ENCODE measurements at places on chromosomes 2 and 18. TPM values are rescaled to one million over a fixed set of nuclear protein-coding genes. Genes with fewer than 3 reads are reported as not detected.

DNA sequence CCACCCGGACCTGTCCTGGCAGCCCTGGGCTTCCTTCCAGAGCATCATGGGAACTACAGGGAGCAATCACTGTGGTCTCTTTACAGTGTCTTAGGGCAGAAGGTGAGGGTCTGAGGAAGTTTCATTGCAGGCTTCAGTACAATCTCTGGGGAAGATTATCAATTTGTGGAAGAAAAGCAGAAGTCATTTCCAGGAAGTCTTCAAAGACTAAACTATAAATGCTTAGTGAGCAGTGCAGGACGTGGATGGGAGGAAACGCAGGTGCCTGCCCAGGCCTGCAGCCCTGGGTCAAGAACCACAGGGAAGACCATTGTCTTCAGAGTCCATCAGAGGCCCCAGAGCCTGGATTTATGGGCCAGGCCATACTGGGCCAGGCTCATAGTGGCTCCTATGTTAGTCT is 54.3 kb downstream of the INO80C start:
- peaks cover 3% of the 10 kb centered on the region for H3K27me3 ChIP-seq
- H3K4me3 ChIP-seq: no peak overlapping the region
- no peak overlapping the region for H3K27ac ChIP-seq
- H3K36me3 ChIP-seq: no peaks in the 10 kb centered on the region

DNA sequence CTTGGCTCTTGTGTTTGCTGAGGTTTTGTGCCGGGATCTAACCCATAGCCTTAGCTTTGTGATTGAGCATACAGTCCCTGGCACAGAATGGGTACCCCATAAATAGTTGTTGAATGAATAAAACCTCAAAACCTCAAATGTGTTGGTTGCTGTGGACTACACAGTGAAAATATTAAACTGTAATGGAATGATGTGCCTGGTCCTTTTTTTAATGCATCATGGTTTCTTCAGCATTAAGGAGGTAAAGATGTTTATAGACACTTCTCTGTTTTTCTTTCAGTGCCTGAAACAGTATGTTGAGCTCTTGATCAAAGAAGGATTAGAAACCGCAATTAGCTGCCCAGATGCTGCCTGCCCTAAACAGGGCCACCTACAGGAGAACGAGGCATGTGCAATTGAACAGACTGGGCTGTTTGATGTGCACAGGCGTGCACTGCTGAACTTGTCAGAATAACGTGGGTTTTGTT is 97.0 kb downstream of the RNF144A start:
- peaks cover 4% of the 10 kb centered on the region for H3K36me3 ChIP-seq
- no peaks in the 10 kb centered on the region for H3K27me3 ChIP-seq
- H3K27ac ChIP-seq: peak overlapping the region; percentile 12

DNA sequence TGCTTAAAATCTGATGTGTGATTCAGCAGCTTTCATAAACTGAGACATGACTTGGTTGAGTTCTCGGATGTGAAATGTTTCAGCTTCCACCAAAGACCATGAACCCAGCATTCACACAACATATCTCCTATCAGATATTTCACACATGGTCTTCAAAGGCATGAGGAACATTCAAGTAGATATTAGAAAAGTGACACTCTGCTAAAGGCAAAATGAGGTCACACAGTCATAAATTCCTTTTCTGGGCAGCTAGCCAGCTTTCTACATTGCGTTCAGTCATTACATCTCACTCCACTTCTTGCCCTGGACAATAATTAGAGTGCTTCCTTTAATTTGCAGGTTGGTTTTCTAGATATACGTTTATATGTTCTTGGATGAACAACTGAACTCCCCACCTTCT is 96.7 kb downstream of the GAREM1 start:
- peak overlapping the region; percentile 1 for H3K4me3 ChIP-seq
- peaks cover 24% of the 10 kb centered on the region for H3K4me1 ChIP-seq
- H3K27me3 ChIP-seq: no peaks in the 10 kb centered on the region
- DNase-seq: no peak
- H3K36me3 ChIP-seq: peaks cover 3% of the 10 kb centered on the region
- peak overlapping the region; percentile 91 for H3K27ac ChIP-seq

DNA sequence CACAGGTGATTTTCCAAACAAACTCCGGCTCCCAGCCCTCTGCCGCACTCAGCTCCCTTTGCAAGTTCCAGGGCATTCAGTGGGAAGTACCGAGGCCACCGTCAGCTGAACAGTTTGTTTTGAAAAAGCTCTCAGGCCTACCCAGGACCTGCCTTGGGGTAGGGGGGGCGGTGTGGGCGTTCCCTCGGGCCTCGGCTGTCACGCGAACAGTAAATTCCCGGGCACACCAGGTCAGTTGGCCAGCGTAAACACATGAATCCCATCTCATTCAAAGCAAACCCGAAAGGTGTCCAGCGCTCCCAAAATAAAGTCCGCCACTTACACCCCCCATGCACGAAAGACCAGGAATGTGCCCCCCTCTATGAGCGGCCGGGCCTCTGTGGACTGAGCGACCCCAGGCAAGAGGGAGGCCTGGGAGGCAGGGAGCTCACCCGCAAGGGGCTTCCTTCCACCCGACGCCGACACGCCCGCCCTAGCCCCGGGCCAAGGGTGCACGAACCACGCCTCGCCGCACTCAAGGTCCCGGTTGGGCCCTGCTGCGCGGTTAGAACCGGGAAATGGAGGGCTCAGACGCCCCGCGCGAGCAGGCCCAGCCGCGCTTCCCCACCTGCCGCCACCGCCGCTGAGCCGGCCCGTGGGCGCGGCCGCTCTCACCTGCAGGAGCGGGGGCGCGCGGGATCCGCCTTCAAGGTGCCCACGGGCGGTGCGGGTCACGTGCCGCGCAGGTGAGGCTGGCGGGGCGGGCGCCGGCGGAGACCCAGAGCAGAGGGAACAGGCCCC is at the start of gene WDSUB1:
WDSUB1 (minus strand) TSS at position 775 of the 780 bp plus-strand sequence. CDS start 3,634 bp downstream, outside the sequence.
- DNase-seq: peak; percentile 76
- no peaks in the 10 kb centered on the region for H3K27me3 ChIP-seq
- H3K27ac ChIP-seq: peak within 1 kb of the TSS; percentile 90
- H3K4me1 ChIP-seq: peaks cover 26% of the 10 kb centered on the region

SLC4A3 gene
- total RNA-seq: 8.0 TPM

DNA sequence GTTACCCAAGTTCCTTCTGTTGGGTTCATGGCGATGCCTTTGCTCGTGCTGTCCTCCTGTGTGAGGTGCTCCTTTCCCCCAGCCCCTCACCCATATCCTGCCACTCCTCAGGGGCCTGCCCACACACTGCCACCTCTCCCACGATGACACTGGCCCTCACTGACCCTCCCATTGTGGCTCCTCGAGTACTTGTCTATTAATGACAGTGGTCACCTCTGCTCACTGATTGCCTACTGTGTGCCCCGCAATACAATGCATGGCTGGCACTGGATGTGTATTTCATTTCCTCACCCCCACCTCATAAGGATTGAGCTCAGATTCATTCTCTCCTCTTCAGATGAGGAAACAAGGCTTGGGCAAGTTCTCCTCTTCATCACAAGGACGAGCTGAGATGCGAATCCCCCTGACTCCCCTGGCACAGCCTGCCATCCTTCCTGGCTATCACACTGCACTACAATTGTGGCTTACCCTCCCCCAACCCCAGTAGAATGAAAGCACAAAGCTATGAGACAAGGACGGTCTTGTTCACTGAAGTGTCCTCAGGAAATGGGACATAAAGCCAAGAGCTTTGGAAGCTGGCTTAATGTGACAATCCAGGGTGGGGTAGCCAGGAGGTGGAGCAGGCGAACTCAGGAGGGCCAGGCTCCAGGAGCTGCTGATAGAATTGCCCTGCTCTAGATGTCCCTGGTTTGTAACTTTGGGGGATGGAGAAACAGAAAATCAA is 93.9 kb upstream of the RAB12 start:
- no peaks in the 10 kb centered on the region for H3K36me3 ChIP-seq
- no peaks in the 10 kb centered on the region for H3K4me1 ChIP-seq
- H3K27me3 ChIP-seq: peaks cover 19% of the 10 kb centered on the region
- H3K4me3 ChIP-seq: no peak overlapping the region
- no peak for DNase-seq

- peaks cover 3% of the 10 kb centered on the region for H3K36me3 ChIP-seq
- no peak for DNase-seq
- H3K27ac ChIP-seq: peak overlapping the region; percentile 64
- H3K4me1 ChIP-seq: peaks cover 15% of the 10 kb centered on the region
- H3K27me3 ChIP-seq: no peaks in the 10 kb centered on the region
Measured at GRCh38 chr2:201157694-201158093, 25.2 kb upstream of the CASP10 start.

GRCh38 chr2:9593925-9594324 is 36.9 kb downstream of the YWHAQ start:
- H3K36me3 ChIP-seq: peaks cover 35% of the 10 kb centered on the region
- DNase-seq: no peak
- no peaks in the 10 kb centered on the region for H3K27me3 ChIP-seq
- peaks cover 12% of the 10 kb centered on the region for H3K4me1 ChIP-seq
- no peak overlapping the region for H3K4me3 ChIP-seq
- H3K27ac ChIP-seq: peak overlapping the region; percentile 59

GRCh38 chr2:219495531-219496122 is 3.1 kb upstream of the GMPPA start:
- no peak for DNase-seq
- no peaks in the 10 kb centered on the region for H3K36me3 ChIP-seq
- H3K4me1 ChIP-seq: peaks cover 30% of the 10 kb centered on the region
- peak overlapping the region; percentile 25 for H3K4me3 ChIP-seq
- H3K27me3 ChIP-seq: peaks cover 72% of the 10 kb centered on the region
- no peak overlapping the region for H3K27ac ChIP-seq

- no peak overlapping the region for H3K4me3 ChIP-seq
- no peaks in the 10 kb centered on the region for H3K27me3 ChIP-seq
- peaks cover 17% of the 10 kb centered on the region for H3K4me1 ChIP-seq
- DNase-seq: no peak
- peak overlapping the region; percentile 4 for H3K27ac ChIP-seq
- H3K36me3 ChIP-seq: no peaks in the 10 kb centered on the region
Measured at GRCh38 chr2:98771721-98772524, 41.0 kb upstream of the MGAT4A start.
